ENCODE measurements at places on chromosomes 16 and 17. TPM values are rescaled to one million over a fixed set of nuclear protein-coding genes. Genes with fewer than 3 reads are reported as not detected.

- no peaks in the 10 kb centered on the region for H3K36me3 ChIP-seq
- no peaks in the 10 kb centered on the region for H3K27me3 ChIP-seq
These were observed 19.2 kb downstream of the ARHGAP27 start for GRCh38 chr17:45413498-45413923.

- H3K36me3 ChIP-seq = peaks cover 14% of the 10 kb centered on the region
- no peak overlapping the region for H3K4me3 ChIP-seq
- H3K27ac ChIP-seq = no peak overlapping the region
- no peaks in the 10 kb centered on the region for H3K27me3 ChIP-seq
- peaks cover 2% of the 10 kb centered on the region for H3K4me1 ChIP-seq
These were observed 21.4 kb downstream of the HIC1 start for GRCh38 chr17:2076087-2076984.

DNA sequence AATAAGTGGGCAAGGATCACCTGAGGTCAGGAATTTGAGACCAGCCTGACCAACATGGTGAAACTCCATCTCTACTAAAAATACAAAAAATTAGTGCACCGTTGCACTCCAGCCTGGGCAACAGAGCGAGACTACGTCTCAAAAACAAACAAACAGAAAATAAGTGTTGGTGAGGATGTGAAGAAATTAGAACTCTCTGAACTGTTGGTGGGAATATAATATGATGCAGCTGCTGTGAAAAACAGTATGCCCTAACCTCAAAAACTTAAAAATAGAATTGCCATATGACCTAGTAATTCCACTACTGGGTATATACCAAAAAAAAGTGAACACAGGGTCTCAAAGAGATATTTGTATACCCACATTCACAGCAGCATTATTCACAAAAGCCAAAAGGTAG is 26.1 kb downstream of the GLG1 start:
- H3K27me3 ChIP-seq = no peaks in the 10 kb centered on the region
- H3K4me3 ChIP-seq = no peak overlapping the region
- H3K4me1 ChIP-seq = no peaks in the 10 kb centered on the region
- H3K27ac ChIP-seq = no peak overlapping the region
- no peaks in the 10 kb centered on the region for H3K36me3 ChIP-seq
- peak; percentile 14 for DNase-seq

GRCh38 chr17:50212121-50212843 is 10.9 kb upstream of the COL1A1 start:
- H3K4me1 ChIP-seq = peaks cover 8% of the 10 kb centered on the region
- no peak overlapping the region for H3K27ac ChIP-seq

Gene RAB26
- total RNA-seq = 1.5 TPM

Gene TBC1D3E
- total RNA-seq = not detected

All from kidney (tissue), 22 donors.